NCI-H1694 treated with DMSO at 0.1 percent for 48 hours (cell line): ENCODE measurements at places on chromosomes 5 and 9.

DNA sequence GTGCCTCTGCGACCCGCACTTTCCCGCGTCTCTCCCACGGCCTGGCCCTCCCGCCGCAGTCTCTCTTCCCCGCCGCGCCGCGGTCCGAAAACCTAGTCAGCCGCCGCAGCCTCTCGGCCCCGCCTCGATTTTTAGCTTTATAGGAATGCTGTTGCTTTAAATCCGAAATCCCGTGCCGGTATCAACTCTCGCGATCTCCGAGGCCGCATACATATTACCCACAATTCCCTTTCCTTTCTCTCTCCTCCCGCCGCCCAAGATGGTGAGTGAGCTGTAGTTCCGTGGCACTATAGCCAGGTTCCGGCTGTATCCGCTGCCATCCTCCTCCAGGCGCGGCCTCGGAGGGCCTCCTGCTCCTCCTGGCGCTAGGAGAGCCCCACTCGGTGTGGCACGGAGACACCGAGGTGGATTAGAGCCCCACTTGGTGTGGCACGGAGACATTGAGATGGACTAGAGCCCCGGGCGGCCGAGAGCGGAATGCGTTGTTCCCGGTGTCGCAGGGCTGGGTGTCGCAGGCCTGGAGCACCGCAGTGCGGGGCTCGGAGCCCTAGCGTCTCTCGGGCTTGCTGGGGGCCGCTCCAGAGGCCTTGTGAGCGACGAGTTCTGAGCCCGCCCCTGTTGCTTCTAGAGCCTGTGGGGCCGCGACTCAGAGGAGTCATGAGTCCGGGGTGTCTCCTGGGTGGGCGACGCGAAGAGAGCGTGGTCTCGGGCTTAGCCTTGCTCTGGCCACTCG lies at the start of the genes MED22 and RPL7A:
Gene MED22, minus strand, starts transcription at position 147 of the 733 bp plus-strand sequence. CDS start 1,469 bp downstream, outside the sequence.
Gene RPL7A, plus strand, starts transcription at position 234 of the 733 bp plus-strand sequence. Its CDS starts 26 bp downstream, at position 260.
- peak; percentile 92 for DNase-seq

- DNase-seq: no peak
Observed at GRCh38 chr9:18495065-18495464, 21.1 kb downstream of the ADAMTSL1 start.

- no peak for DNase-seq
Observed at GRCh38 chr5:67301285-67301903, 104.8 kb upstream of the CD180 start.

GRCh38 chr5:79560771-79561524 lies 47.0 kb upstream of the HOMER1 start:
- DNase-seq: no peak
